ENCODE measurements at places on chromosomes 7 and 10.
A peak's percentile ranks its signal among the peaks of the same experiment; 100 is the strongest.

DNA sequence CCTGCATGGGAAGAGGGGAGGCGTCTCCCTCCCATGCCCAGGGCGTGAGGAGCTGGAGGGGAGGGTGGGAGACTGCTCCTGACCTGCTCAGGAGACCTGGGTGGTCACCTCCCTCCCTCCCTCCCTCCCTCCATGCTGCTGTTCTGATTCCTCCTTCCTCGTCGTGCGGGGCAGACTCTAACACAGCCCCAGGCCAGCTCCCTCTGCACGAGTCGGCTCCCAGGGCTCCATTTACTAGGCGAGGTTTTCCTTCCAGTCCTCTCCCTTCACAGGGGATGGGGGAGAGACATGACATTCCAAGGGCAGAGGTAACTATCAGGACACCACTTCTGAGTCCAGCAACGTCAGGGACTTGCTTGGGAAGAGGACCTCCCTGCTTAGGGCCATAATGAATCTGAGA lies 23.6 kb downstream of the VIPR2 start:
- no peak for DNase-seq

DNA sequence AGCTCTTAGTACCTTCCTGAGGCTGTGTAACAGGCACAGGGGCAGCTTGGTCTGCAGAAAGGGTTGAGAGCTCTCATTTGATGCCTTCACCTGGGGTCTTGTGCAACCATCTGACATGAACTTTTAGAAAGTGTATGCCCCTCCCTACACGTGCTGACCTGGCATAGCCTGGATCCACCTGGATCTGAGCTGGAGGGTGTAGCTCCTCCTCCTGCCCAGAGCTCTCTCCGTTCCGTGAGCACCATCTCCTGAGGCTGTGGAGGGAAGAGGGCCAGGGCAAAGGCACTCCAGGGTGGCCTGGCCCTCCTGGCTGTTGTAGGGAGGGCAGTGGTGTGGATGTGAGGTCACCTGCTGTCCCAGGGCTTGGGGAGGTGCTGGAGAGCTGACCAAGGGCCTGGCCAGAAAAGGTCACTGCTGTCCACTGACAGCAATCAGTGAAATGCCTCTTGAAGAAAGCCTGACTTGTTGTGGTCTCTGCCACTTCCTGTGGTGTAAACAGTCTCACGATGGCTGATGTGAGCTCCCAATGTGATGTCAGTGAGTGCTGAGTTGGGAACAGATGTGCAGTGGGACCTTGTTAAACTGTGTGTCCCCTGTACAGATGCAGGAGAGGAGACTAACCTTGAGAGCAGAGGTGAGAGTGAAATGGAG lies 23.0 kb downstream of the AMZ1 start:
- no peak for DNase-seq

DNA sequence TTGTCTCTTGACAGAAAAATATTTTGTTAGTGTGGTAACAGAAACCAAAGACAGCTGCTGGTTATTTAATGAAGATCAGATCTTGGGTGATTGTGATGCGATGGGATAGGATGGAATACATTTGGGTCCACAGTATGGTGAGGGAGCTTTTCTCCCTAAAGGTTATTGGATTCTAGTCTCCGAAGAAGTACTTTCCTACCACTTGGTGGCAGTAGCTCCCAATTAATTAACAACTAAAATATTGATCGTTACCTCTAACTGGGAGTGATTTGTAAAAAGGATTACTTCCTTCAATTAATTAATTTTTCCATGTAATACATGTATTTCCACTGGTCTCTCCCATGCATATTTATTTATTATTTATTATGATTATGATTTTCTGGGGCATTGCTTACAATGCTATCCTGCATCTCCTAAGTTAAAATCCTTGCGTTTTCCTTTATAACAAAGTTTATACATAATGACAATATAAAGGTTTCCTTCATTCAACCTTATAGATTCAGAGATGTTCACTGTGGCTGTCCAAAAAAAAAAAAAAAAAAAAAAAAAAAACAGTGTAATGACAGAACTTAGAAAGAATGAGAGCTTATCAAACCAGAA lies 25.6 kb downstream of the TMEM196 start:
- peak; percentile 66 for DNase-seq

GRCh38 chr7:112143582-112143981 lies 62.6 kb downstream of the DOCK4 start:
- DNase-seq, result peak; percentile 40

- DNase-seq, result no peak
Measured at GRCh38 chr7:90209776-90210175, 1.8 kb upstream of the STEAP2 start.

DNA sequence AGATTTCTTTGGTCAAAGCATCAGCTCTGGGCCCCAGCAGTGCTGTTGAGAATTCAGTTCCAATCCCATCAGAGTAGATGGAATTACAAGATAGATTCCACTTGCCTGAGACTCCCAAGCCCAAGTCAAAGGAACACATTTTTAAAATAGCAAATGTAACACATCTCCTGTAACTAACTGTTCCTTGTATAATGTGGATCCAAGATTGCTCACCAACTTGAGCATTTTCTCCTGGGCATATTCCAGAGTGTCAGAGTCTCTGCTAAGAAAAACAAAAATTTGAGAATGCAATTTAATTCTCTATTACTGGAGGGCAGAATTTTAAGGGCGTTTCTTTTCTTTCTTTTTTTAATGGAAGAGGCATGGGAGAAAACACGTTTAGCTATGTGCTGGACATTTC lies 136.7 kb downstream of the NEBL start:
- no peak for DNase-seq

- no peak for DNase-seq
Measured at GRCh38 chr7:125592331-125592730, 662.7 kb upstream of the POT1 start.

DNA sequence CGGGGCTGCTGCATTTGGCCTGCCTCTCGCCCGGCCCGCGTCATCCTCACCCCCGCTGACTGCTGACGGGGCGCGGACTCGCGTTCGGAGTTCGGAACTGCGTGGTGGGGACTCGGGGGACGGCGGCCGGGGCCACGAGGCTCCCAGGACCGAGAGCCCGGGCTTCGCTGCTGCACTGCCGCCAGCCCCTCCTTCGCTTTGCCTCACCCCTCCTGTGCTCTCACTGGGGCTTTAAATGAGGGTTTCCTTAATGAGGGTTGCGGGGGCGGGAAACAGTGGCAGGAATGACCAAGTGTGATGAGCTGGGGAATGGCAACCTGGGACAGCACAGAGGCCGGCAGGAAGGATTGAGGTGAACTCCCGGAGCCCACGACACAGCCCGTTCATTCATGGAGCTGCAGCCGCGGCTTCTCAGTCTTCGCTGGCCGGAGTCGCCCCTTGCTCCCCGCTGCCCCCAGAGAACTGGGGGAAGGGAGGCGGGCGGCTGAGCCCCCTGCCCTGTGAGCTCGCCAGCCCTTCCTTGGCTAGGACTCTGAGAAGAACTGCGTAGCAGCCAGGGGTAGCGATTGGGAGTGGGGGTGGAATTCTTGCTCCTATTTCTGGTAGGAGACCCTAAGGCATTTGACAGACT lies 1.5 kb upstream of the LRRC4 start:
- DNase-seq, result no peak

DNA sequence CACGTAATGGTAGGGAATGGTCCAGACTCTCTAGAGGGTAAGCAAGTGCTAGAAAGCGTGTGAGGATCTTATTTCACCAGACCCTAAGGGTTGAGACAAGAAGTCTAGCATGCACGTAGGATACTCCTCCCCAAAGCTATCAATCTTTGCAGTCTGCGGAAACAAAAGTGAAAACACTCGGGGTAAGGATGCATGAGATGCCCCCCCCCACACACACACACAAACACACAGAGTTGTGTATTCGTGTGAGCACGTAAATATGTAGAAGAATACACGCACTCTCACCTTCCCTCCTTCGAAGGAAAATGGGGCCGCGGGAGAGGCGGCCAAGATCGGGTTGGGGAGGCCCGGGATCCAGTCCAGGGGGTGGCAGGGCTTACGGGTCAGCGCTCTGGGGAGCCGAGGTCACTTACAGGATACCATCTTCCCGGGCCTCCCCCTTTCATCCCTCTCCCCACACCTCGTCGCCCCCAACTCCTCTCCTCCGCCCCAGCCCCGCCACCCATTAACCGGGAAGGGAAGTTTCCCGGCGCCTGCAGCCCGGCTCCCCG lies 455 bp downstream of the CUL2 start:
- DNase-seq, result peak; percentile 42

- DNase-seq, result no peak
Measured at GRCh38 chr7:32569388-32570289, 74.3 kb downstream of the AVL9 start.

GRCh38 chr7:107123392-107123791 lies 45.4 kb upstream of the HBP1 start:
- DNase-seq, result no peak

GRCh38 chr10:110269374-110270318 lies 35.1 kb downstream of the SMNDC1 start:
- peak; percentile 39 for DNase-seq

DNA sequence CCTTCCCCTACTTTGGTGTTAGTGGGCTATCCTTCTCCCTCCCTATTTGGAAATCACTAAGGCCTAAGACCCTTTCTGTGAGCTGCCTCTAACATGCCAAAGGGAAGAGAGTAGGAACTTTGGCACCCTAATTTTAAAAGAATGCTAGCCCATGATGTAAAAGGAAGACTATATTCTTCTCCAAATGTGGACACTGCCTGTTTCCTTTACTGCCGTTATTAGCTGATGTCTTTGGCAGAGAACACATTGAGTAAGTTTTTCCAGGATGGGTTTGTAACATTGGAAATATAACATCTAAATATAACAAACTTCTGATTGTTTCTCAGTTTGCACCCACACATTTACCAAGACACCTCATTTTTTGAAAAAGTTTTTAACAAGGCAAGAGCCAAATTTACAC lies 56.9 kb upstream of the TNKS2 start:
- peak; percentile 37 for DNase-seq

GRCh38 chr7:2537981-2538851 lies 17.1 kb downstream of the BRAT1 start:
- DNase-seq, result no peak

All from tongue (tissue), 3 donors.